Mucosa of descending colon (tissue), 3 donors: ENCODE measurements at places on chromosomes 5 and 9. TPM values are rescaled to one million over a fixed set of nuclear protein-coding genes. Genes with fewer than 3 reads are reported as not detected.
A peak's percentile ranks its signal among the peaks of the same experiment; 100 is the strongest.

The TTLL11 gene
- 6.0 TPM for total RNA-seq

The SLC1A1 gene
- 44.8 TPM for total RNA-seq

DNA sequence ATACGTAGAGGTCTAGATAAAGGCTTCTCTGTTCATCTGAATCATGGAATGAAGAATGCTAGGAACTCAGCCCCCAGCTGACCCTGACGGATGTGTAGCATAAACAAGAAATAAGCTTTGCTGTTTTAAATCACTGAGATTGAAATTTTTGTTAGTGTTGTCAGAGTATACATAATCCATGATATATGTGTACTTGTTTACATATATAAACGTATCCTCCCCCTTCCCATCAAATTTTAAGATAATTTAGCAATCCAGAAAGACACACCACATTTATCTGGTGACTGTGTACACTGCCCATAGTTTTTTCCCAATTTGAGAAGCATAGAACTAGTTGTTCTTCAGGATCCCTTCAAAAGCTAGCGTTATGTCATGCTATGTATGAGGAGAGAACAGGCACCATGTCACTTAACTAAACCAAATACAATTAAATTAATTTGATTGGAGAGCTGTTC lies 80.8 kb upstream of the OSMR start:
- DNase-seq, result no peak

- DNase-seq, result no peak
These were observed 37.0 kb downstream of the SH3PXD2B start for GRCh38 chr5:172417130-172417841.

GRCh38 chr5:123868267-123868666 lies 356.3 kb downstream of the CSNK1G3 start:
- no peak for DNase-seq

DNA sequence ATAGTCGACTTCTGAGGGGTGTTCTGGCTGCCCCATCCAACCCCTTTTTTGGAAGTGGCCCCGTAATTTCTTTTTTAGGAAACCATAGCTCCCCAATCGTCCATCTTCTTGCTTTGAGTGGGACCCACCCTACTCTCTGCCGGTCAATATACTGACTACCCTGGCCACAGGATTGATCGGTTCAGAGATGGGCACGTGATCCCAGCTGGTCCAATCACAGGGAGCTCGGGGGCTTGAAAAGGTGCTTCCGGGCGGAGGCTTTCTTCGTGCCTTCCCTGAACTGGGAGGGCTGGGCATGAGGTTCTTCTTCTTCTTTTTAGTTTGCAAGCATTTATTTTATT lies 78.7 kb upstream of the SH3PXD2B start:
- DNase-seq, result no peak

DNA sequence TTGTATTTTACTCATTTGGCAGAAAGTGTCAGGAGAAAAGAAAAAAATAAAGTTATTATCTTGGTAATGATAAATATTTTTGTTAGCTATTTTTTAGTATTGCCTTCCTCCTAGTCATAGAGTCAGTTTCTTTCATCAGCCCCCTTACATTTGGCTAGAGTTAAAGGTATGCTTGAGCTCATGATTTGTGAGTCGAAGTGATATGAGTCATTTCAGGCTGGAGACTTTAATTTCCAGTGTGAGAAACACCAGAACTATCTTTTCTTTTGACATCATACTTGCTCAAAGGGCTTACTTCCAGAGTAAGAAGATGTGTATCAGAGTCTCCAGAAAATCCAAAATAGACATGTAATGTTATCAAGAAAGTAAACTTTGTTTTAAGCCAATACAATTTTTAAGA lies 746.7 kb upstream of the TYRP1 start:
- no peak for DNase-seq

- DNase-seq, result peak; percentile 63
These were observed 10.6 kb upstream of the PARP8 start for GRCh38 chr5:50655810-50656205.

GRCh38 chr5:164518067-164518740 lies 1012.8 kb downstream of the MAT2B start:
- no peak for DNase-seq

DNA sequence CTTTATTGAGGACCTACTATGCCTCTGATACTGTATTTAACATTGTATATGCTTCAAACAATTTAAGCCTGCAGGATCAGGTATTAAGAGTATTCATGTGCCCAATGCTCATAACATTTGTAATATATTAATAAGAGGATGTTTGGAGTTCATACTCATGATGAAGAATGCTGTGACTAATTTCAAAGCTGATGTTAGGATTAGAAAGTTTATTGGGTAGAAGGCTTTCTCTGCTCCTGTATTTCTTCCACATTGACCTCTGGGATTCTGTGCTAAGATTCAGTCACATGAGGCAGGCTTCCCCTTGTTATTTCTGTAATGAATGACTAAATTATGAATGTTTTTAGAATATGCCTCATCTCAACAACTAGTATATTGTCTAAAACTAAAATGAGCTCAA lies 456.4 kb downstream of the NFIB start:
- no peak for DNase-seq

- peak; percentile 33 for DNase-seq
These were observed 173.9 kb downstream of the AOPEP start for GRCh38 chr9:94900222-94901018.

GRCh38 chr5:166540156-166540555 lies 1751.3 kb upstream of the WWC1 start:
- no peak for DNase-seq

DNA sequence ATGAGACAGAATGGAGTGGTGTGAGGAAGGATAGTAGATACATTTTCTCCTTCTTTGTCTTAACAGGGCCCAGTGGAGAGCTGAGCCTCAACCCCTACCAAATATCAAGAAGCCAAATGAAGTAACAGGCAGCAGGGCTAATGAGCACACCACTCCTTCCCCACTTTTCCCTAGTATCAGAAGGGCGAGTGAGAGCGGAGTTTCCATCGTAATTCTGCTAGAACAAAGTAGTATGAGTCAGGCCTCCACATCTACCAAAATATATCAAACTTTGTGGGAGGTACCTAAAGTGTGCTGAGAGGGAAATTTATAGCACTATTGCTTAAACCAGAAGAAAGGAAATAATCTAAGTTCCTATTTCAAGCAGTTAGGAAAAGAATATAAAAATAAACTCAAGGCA lies 769.0 kb upstream of the RGMB start:
- DNase-seq, result no peak

GRCh38 chr5:33650911-33651310 lies 210.1 kb downstream of the TARS1 start:
- DNase-seq, result no peak

DNA sequence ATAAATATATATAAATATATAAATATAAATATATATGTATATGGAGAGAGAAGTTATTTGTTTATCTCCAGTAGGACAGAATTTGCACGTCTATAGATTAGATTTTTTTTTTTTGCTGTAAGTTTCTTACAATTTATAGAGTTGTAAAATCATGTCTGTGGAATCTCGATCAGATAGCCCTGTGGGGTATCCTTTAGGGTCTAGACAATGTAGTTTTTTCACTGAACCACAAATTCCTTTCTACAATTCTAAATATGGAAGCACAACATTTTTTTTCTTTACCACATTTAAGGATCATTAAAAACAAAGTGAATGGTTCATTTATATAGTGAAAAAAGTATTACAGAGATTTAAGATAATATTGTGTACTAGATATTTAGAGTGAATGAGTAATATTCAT lies 384.2 kb upstream of the ZNF608 start:
- no peak for DNase-seq
